ENCODE measurements at places on chromosomes 11 and 22. TPM values are rescaled to one million over a fixed set of nuclear protein-coding genes. Genes with fewer than 3 reads are reported as not detected.

Gene KDM4D
- total RNA-seq = 0.99 TPM

Gene ZP1
- total RNA-seq = not detected

GRCh38 chr11:73193251-73194033 lies 24.6 kb upstream of the P2RY2 start:
- DNase-seq = no peak

GRCh38 chr11:75351791-75352587 lies 528 bp upstream of the ARRB1 start:
- no peak for DNase-seq

DNA sequence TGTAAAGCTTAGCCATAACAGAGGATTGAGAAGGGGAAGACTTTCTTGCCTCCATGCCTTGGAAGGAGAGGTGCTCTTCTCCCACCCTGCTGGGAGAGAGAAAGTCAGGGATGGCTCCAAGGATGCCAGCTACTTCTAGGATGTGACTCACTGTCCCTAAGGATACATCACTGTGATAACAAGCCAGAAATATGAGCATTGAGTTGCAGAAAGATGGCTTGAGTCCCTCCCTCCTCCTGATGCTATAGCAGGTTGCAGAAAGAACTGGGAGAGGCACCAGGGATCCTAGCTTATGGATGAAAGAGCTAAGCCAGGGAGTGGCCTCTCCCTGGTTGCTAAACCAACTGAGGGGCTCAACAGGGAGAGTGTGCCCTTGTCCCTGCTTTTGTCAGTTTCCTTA lies 27.8 kb upstream of the FJX1 start:
- DNase-seq = no peak
